Kidney capillary endothelial cell (primary cell): ENCODE measurements at places on chromosomes 5 and 9.

- DNase-seq: no peak
Measured at GRCh38 chr9:107309271-107309670, 26.2 kb downstream of the RAD23B start.

DNA sequence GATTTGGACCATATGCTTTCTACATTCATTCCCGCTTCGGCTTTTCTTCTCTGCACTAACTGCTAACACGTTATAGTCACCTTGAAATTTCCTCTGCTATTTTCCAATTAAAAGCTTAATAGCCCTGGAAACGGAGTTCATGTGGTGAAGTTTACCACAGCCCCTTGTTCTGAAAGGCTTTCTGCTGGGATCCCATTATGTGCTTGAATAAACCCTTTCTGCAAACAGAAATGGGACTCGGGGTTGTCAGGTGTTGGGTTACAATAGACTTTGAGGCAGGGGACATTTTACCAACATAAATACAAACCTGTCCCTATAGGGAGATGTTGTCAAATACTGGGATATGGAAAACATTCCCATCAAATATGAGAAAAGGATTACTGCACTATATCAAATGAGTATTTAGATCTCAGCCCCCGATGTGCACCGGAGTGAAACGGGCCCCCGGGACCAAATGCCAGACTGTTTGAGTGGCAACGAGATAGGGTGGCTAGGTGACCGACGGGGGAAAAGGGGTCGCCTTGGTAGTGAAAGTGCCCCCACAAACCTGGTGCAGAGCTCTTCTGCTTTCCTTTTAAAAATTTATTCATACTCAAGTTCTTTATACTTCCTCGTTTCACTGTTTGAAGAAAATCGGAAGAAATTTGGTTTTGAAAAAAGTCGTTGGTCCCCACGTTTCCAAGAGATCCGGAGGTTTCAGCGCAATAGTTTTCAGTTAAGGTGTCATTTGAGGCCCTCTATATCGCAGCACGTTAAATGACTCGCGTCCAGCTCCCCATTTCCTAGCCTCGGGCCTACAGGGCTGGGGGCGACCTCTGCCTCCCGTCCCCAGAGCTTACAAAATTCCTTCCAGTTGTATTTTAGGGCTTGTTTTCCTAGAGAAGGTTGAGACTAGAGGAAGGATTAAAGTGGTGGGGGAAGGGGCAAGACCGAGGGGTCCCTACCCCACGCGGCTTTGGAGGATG is 2.1 kb upstream of the DMRT3 start:
- no peak for DNase-seq

DNA sequence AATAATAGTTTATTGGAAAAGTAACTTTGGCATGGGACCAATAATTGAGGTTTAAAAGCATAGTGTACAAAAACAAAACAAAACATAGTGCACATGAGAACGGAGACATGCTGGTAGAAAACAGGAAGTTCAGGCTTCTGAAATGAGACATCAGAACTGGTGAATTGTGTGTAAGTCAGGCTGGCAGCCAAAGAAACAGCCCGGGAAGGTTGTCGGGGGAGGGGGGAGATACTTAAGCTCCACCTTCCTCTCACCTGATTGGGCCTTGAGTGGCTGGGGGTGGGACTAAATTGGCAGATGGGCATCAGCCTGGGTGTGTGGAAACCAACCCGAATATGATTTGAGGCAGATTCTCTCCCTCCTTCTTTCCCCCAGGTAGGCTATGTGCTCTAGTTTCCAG is 256.3 kb downstream of the SMARCA2 start:
- peak; percentile 6 for DNase-seq

- DNase-seq: no peak
Measured at GRCh38 chr5:117954331-117954730, 1034.0 kb downstream of the DTWD2 start.

DNA sequence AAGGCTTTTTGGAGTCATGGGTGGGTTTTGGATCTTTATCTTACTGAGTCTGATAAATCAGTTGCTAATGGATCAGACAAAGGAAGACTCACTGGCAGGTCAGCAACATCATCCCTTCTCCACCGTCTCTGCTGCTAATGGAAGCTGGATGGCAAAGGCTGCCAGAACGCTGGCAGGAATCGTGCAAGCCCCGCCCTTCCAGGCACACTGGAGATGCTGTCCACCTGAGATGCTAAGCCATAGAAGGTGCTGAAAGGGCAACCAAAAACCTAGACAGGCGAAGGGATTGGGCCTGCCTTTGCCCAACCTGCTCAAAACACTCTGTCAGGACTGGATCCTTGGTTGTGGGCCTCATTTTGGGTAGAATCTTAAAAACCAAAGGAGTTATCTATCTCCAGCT is 139.5 kb upstream of the FSTL4 start:
- DNase-seq: no peak

DNA sequence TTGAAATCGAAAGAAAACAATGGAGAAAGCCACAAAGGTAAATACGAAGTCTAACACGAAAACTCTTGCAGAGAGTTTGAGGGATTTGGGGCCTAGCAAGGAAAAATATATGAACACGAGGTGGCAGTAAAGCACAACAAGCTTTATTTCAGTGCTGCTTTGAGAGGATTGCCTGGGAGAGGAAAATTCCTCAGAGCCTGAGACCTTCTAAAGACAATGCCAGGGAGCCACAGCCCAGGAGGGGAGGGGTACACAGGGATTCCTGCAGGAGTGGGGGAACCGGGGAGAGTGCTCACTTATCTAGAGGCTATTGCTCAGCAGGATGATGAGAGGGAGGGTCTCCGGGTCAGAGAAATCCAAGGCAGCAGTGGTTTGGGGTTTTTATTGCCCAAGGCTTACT is 134.9 kb upstream of the ADCY2 start:
- DNase-seq: peak; percentile 2

- DNase-seq: peak; percentile 55
Measured at GRCh38 chr5:132063090-132063911, 2.8 kb downstream of the IL3 start.

DNA sequence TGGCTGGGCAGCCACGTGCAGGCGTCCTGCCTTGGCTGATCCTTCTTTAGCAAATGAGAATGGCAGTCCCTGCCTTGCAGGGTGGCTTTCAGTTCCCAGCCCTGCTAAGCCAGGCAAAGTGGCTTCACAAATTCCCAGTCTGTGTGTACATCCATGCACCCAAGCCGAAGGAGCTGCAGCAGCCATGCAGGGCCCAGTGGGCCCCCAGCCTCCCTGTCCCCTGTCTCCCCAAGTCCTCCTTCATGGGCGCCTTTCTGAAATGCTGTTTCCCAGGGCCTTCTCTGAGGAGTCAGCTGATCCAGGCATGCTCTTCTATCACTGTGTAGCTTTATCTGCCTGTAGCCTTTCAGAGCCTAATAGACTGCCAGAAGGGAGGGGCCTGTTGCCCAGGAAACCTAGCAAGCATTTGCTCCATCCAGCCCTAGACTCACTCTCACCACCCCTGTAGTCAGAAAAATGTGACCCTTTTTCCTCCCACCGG is 47.4 kb upstream of the SHC3 start:
- no peak for DNase-seq
